Fibroblast of skin of back (primary cell): ENCODE measurements at places on chromosomes 13 and 19.

- DNase-seq: no peak
These were observed 123.0 kb downstream of the KL start for GRCh38 chr13:33139184-33139583.

GRCh38 chr19:14203177-14203576 lies 2.8 kb downstream of the ADGRL1 start:
- no peak for DNase-seq

DNA sequence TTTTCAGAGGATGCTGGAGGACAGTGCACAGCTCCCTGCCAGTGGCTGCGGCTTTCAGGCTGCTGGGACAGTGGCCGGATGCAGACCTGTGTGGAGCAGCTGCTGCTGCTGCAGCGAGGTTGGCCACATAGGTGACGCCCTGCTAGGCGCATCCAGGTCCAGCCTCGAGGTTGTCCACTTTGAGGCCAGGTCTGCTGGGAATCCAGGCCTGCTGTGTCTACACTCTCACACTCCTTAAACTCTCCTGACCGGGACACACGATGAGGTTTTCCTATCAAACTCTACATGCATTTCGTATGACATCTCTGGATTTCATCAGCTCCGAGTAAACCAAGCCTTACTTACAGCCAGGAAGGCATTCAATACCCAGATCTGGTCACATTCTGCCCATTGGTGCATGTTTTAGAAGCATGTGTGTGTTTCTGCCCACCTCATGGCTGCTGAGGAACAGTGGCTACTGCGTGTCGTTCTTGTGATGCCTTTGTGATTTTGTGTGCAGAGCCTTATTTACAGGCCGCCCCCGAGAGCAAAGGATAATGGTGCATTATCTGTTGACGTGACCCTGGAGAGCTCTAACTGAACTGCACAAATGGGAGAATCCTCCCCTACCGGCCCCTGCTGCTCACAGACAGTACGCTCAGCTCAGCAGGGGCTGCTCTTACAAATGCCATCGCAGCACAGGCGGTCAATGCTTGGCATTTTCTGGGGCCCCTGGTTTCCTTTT lies 12.3 kb upstream of the MCF2L start:
- no peak for DNase-seq

DNA sequence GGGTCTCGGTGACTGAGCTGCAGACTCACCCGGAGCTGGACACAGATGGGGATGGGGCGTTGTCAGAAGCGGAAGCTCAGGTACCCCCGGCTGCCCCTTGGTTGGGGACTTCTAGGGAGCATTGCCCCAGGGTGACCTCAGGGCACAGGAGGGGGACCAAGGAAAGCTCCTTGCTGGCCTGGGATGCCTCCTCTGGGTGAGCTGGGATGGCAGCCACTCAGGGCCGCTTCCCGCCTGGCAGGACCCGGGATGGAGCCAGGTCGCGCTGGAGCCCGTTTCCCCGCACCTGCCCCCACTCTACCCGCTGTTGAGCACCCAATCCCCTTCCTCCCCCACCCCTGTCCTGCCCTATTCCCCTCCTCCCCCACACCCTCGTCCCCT lies 10.8 kb downstream of the PRKCSH start:
- no peak for DNase-seq

DNA sequence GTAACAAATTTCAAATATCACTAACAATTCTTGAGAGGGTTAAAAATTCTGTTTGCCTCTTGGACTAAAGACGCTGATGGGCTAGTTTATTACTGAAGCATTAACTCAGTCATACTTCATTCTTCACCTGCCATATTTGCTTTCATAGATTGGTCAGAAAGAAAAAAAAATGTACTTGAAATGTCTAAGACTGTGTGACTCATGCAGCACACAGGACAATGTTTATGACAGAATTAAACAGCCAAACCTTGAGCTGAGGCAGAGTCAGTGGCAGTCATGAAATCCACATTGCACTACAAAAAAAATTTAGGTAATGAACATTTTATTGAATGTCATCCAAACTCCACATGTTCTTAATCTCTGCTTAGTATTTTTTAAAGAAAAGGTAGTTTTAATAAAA lies 135.6 kb downstream of the PRR20E start:
- DNase-seq: no peak

GRCh38 chr13:39363382-39363772 lies 239.6 kb downstream of the LHFPL6 start:
- DNase-seq: no peak

GRCh38 chr19:36097036-36097435 lies 13.9 kb upstream of the OVOL3 start:
- DNase-seq: no peak

DNA sequence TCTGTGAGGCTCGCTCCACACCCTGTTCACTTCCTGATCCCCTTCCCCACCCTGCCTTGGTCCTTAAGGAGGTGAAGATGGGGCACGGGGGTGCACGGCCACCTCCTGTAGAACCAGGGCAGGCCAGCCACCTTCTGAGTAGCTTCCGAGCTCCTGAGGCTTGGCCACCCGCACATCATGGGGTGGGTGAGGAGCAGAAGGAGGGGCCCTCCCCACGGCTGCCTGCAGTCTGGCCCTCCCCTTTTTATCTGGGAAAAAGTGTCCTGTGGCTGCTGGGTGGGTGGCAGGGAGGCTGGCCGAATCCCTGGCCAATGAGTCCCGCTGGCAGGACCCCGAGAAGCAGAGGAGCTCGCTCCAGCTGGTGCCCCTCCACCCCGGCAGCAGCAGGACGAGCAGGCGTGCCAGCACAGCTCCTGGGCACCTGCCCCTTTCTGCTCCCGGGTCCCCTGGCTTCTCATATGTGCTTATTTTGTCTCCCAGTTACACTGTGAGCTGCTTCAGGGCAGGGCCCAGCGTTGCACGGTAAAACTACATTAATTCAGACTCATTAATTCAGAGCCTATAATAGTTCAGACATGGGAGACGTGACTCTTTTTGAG lies 135.0 kb downstream of the KDM4B start:
- DNase-seq: no peak

- no peak for DNase-seq
These were observed 796.7 kb downstream of the UQCRFS1 start for GRCh38 chr19:28416245-28416644.

DNA sequence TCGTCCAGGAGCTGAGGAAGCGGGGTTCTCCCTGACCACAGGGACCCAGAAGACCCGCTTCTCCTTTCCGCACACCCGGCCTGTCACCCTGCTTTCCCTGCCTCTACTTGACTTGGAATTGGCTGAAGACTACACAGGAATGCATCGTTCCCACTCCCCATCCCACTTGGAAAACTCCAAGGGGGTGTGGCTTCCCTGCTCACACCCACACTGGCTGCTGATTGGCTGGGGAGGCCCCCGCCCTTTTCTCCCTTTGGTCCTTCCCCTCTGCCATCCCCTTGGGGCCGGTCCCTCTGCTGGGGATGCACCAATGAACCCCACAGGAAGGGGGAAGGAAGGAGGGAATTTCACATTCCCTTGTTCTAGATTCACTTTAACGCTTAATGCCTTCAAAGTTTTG lies 18.9 kb downstream of the VASP start:
- peak; percentile 86 for DNase-seq

DNA sequence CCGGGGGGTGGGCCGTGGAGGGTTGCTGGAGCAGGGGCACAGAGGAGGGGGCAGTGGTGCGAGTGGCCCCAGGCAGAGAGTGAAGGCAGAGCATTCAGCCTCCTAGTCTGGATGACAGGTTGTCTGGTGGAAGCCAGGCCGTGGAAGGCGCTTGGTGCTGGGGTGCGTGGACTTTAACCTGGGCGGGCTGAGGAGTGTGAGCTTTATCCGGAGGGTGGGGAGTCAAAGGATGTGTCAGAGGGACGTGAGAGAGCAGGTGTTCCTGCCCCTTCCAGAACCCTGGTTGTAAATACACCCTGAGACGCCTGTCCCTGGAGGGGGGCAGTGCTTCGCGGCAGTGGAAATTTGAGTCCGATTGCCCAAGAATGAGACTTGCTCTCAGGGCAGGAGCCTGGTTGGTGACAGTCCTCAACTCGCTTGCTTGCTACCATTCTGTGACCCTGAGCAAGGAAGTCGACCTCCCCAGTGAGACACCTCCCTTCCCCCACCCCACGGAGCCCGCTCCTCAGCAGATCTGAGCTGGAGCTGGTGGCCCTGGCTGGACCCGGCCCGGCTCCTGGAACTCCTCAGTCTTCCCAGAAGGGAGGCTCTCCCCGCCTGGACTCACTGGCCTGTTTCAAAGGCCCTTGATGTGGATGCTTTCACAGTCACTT lies 2.3 kb downstream of the SPPL2B start:
- DNase-seq: no peak

- peak; percentile 90 for DNase-seq
These were observed 16.9 kb downstream of the IZUMO4 start for GRCh38 chr19:2113439-2114211.

GRCh38 chr19:11244846-11245589 lies 5.6 kb downstream of the ANGPTL8 start:
- DNase-seq: no peak

GRCh38 chr19:56900573-56901097 lies 60.1 kb upstream of the PEG3 start:
- no peak for DNase-seq

GRCh38 chr13:36217456-36217855 lies 3.1 kb upstream of the SOHLH2 start:
- no peak for DNase-seq

DNA sequence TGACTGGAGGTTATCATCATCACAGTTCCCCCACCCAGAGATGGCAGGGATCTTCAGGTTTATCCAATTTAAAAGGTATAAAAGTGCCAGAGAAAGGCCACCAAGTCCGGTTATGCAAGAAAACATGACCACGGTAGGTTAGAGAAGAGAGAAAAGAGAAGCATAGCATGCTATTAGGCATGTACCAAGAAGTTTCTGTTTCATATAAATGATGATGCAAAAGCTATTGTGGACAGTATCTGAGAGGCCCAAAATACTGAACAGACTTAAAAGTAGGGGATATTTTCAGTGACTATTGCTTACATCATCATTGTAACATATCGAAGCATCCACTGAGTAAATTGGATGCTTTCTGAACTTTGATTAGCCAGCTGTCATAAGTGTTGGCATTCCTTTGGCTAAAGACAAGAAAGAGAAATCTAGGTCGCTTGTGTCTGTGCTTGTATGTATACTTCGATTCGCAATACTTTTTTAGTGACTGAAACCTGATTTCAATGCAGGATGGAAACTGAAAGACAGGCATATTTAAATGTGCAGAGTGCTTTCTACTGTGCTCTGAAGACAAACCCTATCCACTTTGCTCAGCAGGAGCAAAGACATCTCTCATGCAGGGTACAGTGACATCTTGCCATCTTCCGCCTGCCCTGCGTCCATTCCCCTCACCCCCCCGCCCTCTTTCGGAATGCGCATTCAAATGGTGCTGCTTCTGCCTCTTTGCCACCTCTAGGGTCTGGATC lies 180.3 kb downstream of the SHISA2 start:
- no peak for DNase-seq

DNA sequence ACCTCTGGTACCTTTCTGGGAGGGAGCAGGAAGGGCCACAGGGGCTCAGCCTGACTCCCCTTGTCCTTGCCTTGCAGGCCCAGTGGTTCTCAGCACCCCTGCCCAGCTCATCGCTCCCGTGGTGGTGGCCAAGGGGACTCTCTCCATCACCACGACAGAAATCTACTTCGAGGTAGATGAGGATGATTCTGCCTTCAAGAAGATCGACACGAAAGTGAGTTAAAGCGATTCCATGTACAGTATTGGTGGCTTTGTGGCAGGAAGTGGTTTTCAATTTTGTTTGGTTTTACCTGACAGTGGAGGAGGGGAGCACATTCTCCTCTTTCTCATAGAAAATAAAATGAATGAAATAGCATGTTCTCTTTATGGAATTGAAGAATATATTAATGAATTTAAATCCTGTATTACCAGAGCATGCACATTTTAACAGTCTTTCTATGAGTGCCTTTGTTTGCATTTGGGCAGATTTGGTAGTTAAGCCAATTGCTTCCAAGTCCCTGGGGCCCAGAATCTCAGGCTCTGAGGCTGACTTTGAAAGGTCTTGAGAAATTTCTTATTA lies 4.1 kb downstream of the MAB21L1 start:
- DNase-seq: no peak

GRCh38 chr13:73715911-73716510 lies 418.2 kb downstream of the KLF12 start:
- DNase-seq: no peak

DNA sequence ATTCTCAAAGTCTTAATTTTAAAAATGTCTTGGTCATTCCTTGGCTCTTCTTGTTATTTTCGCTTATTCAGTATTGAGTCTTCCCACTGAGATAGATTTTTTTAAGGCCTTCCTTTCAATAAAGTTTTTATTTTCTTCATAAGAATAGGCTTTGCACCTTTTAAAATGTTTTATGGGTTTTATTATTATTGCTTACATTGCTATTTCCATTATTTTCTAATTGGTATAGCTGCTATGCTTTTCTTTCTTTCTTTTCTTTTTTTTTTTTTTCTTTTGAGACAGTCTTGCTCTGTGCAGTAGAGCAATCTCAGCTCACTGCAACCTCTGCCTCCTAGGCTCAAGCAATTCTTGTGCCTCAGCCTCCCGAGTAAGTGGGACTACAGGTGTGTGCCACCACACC lies 195.7 kb downstream of the PDS5B start:
- no peak for DNase-seq

DNA sequence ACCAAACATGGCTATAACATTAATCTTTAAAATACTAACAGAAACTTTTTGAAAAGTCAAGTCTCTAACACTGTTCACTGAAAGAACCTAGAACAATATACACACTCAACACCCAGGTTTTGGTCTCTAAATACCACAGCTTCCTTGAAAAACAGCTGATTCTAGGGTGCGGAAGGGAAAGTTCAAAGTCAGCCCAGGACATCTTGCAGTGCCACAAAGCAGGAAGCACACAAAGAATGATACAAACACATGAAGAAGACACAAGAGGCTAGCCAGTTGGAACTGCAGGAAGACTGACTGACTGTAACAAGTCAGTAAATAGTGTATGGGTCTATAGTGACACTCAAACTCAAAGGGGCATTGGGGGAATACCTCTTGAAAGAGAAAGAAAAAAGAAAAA lies 4.6 kb downstream of the DEDD2 start:
- no peak for DNase-seq

- no peak for DNase-seq
These were observed 17.5 kb downstream of the DYRK1B start for GRCh38 chr19:39816287-39817048.

DNA sequence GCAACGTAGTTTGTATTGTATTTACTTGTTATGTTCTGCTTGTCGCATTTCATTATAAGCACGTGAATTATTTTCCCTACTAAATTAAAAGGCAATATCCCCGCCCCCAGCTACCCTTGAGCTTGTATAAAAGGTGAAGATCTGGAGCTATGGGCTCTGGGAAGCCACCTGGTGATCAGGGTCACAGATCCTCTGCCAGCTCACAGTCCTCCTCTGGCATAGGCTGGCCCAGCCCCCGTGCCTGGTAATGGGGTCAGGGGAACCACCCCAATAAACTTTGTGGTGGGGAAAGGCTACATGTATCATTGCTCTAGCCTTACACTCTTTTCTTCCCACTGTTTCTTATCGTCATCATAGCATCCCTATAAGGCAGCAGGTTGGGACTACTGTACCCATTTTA lies 190.2 kb upstream of the TSHZ3 start:
- no peak for DNase-seq

- no peak for DNase-seq
These were observed 1519.9 kb upstream of the MIR17HG start for GRCh38 chr13:89827552-89827951.
